Activated T-helper 1 cell treated with Interleukin-2 at 50 U/mL for 16 hours (primary cell): ENCODE measurements at places on chromosomes 4 and X.

- DNase-seq: no peak
These were observed 8.3 kb upstream of the NAP1L5 start for GRCh38 chr4:88705805-88706492.

- no peak for DNase-seq
These were observed 405.9 kb downstream of the ADGRL3 start for GRCh38 chr4:61605984-61606383.

DNA sequence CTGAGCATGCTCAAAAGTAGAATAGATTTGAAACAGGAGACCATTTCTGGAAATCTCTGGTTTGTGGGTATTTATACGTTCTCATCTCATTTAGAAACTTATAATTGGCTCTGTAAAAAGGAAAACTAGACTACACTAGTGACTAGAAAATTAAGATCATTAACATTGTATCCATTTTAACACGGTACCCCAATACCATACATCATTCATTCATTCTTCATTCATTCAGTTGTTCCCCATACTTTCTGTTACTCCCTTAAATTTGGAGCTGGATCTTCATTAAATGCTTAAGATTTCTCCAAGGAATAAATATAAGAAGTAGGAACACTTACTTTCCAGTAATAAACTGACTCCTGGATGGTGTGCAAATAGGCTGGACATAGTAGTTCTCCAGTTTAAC lies 1.3 kb downstream of the ARSJ start:
- no peak for DNase-seq

GRCh38 chrX:129818123-129818522 lies 25.6 kb downstream of the ZDHHC9 start:
- DNase-seq: no peak

DNA sequence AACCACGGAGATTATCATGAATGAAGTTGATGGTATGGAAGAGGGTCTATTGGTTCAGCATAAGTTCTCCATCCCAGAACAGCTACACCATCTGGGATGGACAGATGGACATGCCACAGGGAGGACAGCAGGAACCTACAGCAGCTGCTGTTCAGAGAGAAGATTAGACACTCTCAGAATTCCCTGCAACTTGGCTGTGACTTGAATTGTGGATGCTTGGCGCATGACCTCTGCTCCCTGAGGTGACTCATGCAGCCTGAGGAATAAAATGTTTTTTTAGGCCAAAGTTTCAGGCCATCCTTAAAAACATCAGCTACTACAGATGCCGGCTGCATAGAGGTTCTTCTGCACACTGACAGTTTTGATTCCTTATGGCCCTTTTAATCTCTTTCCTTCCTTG lies 97.3 kb downstream of the RS1 start:
- no peak for DNase-seq

GRCh38 chr4:56139241-56139827 lies 190.6 kb downstream of the CEP135 start:
- DNase-seq: no peak

GRCh38 chr4:136009258-136009832 lies 1522.9 kb downstream of the PCDH18 start:
- DNase-seq: no peak

DNA sequence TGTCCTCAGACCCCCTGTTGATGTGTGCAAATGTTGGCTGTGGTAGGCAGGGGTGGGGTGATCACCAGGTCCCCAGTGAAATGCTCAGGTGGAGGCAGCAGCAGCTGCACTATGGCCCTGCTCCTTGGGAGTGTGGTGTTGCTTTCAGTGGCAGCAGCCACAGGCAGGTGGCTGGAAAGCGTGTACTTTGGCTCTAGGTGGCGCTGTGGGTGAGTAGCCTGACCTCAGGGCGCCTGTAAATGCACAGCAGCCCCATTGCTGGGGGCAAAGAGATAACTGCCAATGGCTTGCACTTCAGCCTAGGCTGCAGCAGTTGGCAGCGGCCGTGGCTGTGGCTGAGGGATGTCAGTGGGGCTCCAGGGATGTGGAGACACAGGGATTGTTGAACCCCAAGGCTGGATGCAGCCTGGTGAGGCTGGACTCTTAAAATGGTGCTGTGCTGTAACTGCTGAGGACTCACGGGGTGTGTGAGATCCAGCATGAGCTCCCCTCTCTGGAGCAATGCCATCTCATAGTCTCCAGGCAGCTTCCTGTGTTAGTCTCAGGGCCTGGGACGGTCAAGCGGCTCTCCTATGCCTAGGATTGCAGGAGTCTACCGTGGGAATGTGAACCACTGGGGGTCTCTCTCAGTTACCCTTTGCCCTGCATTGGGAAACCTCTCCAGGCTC lies 421.7 kb upstream of the HTR2C start:
- no peak for DNase-seq

DNA sequence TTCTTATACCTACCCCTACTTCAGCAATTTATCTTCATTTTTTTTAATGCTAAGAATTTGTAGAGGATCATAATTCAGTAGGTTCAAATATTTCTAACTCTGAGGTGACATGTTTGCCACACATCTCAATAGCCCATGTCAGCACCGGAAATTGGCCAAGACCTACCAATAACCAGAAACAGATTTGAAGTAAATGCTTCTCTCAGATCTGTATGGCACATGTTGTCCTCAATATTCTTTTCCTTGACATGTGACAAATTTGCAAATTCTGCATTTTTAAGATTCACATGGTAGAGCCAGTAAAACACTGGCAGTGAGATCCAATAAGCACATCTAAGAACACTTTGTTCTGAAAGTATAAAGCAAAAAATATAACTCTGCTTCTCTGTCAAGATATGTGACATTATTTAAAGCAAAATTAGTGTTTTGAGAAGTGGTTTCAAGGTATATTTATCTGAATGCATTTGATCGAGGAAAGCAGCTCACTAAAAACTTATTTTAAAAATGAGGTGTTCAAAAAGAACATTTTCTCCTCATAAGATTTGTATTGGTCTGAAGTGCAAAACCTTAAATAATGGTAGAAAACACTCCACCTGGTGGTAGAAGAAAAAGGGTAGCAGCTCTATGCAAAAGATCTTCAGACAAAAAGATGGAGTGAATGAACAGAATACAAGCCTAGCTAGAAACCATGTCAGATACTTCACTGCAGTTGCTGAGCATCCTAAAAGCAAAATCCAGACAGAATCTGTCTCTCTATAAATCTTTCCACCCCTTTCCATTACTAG lies 513.8 kb upstream of the FAM241A start:
- DNase-seq: no peak

GRCh38 chr4:86894455-86894854 lies 2.2 kb upstream of the C4orf36 start:
- DNase-seq: no peak

- DNase-seq: no peak
These were observed 42.3 kb upstream of the FAT1 start for GRCh38 chr4:186765673-186766546.

DNA sequence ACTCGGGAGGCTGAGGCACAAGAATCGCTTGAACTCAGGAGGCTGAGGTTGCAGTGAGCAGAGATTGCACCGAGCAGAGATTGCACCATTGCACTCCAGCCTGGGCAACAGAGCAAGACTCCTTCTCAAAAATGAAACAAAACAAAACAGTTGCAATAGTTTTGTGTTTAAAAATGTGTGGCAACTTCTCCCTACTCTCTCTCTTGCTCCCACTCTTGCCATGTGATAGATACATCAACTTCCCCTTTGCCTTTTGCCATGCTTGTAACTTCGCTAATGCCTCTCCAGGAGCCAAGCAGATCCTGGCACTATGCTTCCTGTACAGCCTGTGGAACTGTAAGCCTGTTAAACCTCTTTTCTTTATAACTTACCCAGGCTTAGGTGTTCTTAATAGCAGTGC lies 52.5 kb upstream of the INTU start:
- no peak for DNase-seq

DNA sequence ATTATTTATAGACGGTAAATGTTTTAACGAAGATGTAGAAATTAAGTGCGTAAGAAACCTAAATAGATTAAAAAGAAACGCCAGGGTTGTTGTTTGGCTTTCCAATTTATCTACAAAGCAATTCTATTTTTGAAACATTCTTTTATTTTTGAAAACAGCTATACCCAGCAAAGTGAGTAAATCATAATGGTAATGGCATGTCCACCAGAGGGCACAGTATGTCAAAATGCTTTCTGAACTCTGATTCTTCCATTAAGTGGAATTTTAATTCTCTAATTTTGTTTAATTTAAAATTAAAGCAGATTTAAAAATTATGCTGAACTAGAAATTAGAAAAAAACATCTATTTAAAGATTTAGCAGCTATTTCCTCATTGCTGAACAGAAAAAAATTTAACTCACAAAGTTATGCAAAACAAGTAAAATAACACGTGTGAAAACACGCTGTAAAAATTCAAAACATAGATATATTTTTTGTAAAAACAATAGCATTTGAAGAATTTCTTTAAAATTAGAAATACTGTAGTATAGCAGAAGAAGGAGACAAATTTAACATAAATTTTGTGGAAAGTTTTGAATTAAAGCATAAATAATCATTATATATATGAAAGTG lies 26.5 kb downstream of the RASSF6 start:
- no peak for DNase-seq

- no peak for DNase-seq
These were observed 81.6 kb downstream of the NYX start for GRCh38 chrX:41528784-41529183.

DNA sequence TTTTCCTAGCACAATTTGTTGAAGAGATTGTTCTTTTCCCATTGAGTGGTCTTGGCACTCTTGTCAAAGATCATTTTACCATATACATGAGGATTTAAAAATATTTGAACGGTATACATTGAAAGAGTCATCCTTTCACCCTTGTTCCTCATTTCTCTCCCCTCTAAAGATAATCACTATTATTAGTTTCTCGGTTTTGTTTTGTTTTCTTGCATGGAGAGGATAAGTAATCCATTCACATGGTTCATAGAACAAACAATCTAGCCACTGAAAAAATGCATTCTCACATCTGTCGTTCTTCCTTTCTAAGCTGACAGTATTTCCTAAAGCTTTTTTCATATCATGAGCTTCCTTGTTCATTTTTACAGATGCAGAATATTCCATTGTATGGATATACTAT lies 39.2 kb upstream of the MSMO1 start:
- DNase-seq: no peak

- DNase-seq: no peak
These were observed 112.1 kb downstream of the CPZ start for GRCh38 chr4:8704632-8705031.

- no peak for DNase-seq
These were observed 305.4 kb downstream of the ARAP2 start for GRCh38 chr4:35938936-35939335.

DNA sequence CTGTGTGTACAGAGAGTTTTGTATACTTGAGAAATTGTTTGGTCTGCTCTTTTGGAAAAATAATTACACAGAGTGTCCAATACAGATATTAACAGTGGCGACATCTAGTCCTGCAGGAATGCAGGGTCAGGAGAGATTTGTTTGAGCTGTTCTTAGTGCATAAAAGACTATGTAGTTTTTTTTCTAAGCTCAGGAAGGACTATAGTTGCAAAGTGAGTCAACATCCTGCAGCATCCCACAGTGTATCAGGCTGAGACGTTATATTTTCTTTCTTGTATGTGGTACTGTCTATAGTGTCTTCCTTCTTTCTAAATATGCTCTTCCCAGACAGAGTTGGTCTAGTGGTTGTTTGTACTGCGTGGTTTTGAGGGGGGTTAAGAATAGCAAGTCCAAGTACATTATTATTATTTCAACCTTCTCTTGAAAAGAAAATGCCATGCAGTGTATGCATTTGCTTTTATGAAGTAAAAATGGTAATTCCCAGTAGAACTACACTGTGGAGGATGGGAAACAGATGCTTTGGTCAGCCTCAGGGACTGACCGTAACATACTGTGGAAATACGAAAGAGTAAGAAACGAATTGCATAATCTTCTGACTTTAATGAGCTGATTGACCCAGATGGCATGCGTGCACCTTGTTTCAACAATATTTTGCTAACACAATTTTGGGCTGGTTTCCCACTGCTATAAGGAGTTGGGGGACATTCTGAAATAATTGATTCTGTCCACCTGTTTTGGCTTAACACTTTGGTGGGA lies 67.4 kb downstream of the DMP1 start:
- no peak for DNase-seq

DNA sequence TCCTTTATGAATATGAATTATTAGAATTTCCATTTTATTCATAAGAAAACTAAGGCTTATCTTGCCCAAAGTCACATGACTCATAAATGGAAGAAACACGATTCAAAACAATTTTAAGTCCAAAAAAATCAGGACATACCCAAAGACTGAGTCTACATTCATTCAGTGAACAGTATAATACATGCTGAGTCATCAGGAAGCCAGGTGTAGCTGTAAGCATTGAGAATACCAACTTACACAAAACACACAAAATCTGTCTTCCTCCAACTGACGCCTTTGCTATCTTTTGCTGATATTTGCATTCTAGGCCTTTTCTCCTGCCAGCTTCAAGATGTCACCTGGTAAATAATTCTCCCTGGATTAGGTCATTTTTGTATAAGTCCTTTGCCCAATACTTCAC lies 520.1 kb upstream of the GALNT7 start:
- no peak for DNase-seq

- DNase-seq: no peak
These were observed 61.6 kb upstream of the DMD start for GRCh38 chrX:33272986-33273385.

GRCh38 chr4:69601065-69601464 lies 38.4 kb downstream of the UGT2A2 start:
- no peak for DNase-seq

- DNase-seq: no peak
These were observed 41.2 kb upstream of the RNF150 start for GRCh38 chr4:141174457-141174856.

GRCh38 chr4:14362385-14362784 lies 639.9 kb upstream of the CPEB2 start:
- no peak for DNase-seq

- DNase-seq: no peak
These were observed 313.4 kb upstream of the SLC7A11 start for GRCh38 chr4:138555584-138555983.

GRCh38 chrX:3545901-3546300 lies 167.5 kb downstream of the PRKX start:
- no peak for DNase-seq

DNA sequence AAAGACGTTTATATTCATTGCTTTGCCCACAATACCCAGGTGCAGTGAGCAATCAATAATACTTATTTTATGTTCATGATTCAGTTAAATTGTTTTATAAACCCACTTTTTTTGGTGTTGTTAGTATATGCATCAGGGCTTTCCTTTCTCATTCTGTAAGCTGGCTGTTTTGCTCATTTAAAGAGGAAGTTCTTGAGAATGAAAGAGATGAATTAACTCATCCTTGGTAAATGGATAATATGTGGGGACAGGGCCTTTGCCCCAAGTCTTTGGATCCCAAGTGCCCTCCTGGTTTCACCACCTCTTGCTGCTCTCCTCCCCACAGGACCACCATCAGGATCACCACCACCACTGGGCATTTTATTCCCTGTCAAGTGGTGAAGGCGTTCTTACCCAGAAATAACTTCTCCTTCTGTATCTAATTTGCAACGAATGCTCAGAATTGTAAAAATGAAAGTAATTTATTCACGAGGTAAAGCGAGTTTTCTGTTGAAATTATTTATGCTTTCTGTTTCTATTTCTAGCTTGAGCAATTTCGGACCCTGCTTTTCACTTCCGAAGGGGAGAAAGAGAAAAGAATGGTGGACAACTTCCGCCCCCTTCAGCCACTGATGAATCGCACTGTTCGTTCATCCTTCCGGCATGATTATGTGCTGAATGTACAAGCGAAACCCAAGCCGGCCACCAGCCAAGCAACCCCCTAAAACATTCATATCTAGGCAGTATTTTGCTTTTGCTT lies 8.2 kb upstream of the ZRSR2 start:
- no peak for DNase-seq

- no peak for DNase-seq
These were observed 73.9 kb downstream of the FAT4 start for GRCh38 chr4:125388613-125389012.

GRCh38 chr4:149055624-149056023 lies 613.4 kb upstream of the NR3C2 start:
- DNase-seq: no peak
